Activated CD8-positive, alpha-beta memory T cell treated with anti-CD3 and anti-CD28 coated beads, Interleukin-2, amount 50 U/mL, for 48 hours (primary cell): ENCODE measurements at places on chromosomes 2 and 18.

GRCh38 chr2:241009601-241010530 lies 11.4 kb downstream of the SNED1 start:
- peak; percentile 75 for DNase-seq

DNA sequence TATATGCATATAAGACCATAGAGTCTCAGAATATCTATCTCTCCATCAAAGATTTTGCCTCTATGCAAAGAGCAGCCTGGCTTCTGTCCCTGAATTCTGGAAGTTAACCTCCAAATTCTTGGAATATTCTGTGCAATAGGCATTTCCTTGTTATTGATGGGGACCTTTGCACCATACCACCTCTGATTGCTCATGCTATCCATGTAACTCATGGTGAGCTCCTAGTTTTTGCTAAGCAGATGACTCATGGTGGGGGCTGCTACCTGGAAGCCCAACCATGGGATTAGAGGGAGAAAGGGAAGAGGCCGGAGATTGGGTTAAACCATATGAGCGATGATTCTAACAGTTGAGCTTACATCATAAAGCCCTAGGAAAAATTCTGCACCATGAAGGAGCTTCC lies 310.2 kb upstream of the FIGN start:
- DNase-seq = no peak

GRCh38 chr2:167946441-167946841 lies 301.0 kb downstream of the STK39 start:
- no peak for DNase-seq

DNA sequence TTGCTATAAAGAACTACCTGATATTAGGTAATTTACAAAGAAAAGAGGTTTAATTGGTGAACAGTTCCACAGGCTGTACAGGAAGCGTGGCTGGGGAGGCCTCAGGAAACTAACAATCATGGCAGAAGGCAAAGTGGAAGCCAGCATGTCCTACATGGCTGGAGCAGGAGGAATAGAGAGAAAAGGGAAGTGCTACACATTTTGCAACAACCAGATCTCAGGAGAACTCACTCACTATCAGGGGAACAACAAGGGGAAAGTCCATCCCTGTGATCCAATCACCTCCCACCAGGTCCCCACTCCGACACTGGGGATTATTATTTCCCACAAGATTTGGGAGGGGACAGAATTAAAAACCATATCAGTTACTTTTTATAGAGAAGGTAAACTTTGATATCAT lies 273.5 kb upstream of the MMADHC start:
- DNase-seq = no peak

- no peak for DNase-seq
Observed at GRCh38 chr2:169173876-169174275, 104.5 kb downstream of the DHRS9 start.

DNA sequence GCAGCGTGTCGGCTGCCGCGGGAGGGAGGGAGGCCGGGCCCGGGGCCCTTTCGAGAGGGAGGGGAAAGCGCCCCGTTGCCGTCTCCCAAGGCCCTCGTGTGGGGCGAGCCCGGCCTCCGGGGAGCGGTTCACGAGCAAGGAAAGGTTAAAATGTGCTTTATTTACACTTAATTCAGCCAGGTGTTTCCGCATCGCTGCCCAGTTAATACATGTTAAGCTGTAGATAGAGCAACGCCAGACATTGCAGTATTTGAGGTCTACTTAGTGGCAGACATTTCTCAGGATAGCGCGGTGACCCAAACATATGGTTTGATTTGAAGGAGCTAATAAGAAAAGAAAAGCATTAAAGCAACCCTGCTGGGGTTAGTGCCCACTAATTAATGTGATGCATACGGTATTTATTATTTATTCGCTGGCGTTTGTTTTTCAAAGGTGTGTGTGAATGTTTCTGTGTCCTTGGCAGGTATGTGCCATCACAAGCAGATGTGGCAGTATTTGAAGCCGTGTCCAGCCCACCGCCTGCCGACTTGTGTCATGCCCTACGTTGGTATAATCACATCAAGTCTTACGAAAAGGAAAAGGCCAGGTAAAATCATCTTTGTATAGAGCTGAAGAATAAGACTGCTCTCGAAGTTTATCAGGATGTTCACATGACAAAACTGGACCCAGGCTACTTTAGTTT lies 571 bp downstream of the EEF1B2 start:
- DNase-seq = no peak

DNA sequence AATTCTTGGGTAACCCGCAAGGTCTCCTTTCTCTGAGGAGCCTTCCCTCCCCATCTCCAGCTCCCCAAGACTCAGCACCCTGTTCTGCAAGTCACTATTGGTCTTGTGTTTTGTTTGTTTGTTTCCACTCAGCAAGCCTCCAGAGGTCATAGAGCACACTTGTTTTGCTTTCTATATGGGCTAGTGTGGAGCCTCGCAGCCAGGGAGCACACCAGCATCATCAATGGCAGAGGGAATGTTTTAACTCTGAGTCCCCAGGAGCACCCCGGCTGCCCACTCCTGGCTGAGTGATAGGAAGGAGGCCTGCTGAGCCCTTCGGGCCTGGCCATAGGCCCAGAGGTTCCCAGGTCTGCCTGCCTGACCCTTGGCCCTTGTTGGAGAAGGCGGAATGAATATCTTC lies 36.6 kb downstream of the GLI2 start:
- no peak for DNase-seq

GRCh38 chr18:70028734-70029133 lies 81.1 kb upstream of the CD226 start:
- DNase-seq = no peak

GRCh38 chr2:235910067-235910466 lies 258.1 kb downstream of the GBX2 start:
- no peak for DNase-seq

- no peak for DNase-seq
Observed at GRCh38 chr2:36812196-36812595, 115.7 kb downstream of the VIT start.

- DNase-seq = no peak
Observed at GRCh38 chr2:15732341-15733077, 140.8 kb downstream of the DDX1 start.

DNA sequence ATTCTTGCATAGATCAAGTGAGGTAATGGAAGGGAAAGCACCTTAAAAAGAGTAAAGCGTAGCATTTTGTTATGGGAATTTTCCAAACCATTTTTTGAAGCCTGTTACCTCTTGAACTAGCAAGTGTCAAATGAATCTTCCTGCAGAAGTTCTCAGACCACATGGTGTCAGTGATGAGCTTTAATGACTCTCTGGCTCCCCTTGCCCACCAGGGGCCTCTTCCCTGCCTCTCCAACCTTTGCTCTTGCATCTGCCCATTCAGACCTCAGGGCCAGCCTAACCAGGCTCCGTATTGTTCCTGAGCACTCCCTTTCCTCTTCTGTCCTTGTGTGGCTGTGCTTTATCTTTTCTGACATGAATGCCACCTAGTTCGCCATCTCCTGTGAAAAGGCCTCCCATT lies 155.9 kb downstream of the DIS3L2 start:
- no peak for DNase-seq

GRCh38 chr2:85409845-85410583 lies at the start of gene CAPG:
CAPG (minus strand) TSS chr2:85410366; CDS start chr2:85402145, 8,221 bp downstream.
- DNase-seq = peak; percentile 68

DNA sequence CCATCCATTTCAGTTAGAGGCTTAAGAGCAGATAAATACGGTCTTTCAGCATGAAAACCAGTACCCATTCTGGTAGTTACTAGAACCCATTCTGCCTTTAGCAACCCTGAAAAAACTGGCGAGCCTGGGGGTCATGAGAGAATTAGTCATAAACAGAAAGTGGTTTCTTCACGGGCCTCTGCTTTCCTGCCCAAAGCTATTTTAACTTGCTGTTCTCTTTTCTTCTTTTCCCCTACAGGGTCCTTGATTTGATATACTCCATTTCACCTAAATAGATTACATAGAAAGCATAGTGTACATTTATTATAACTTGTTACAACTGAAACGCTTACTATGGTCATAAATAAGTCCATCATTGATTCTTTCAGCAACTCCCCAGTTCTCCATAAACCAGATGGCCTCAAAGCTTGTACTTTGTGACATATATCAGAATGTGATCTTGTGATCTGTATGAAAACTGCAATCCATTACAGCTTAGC lies 48.3 kb downstream of the WDFY1 start:
- DNase-seq = no peak
